ENCODE measurements at places on chromosomes 7 and 10. TPM values are rescaled to one million over a fixed set of nuclear protein-coding genes. Genes with fewer than 3 reads are reported as not detected.

INA gene
- 0.38 TPM for total RNA-seq

NXPH1 gene
- not detected for total RNA-seq

SPDYE2 gene
- not detected for total RNA-seq

DNA sequence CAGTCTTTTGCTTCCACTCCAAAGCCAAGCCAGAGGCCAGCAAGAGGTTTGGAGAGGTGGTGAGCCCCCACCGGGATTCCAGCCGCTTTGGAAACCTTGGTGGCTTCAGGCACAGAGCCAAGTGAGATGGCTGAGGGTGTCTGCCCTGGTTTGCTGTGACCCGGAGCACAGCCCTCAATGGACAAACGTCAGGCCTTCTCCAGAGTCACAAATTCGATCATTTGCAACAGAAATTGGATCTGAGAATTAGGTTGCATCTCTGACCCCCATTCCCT, 885 bp upstream of the NKX1-2 start:
- no peak for DNase-seq

GRCh38 chr10:65900271-65900670, 1025.6 kb upstream of the LRRTM3 start:
- no peak for DNase-seq

- no peak for DNase-seq
Measured at GRCh38 chr7:141017555-141017954, 2.8 kb upstream of the MRPS33 start.
